ENCODE measurements at places on chromosomes 12 and 14. TPM values are rescaled to one million over a fixed set of nuclear protein-coding genes. Genes with fewer than 3 reads are reported as not detected.

DNA sequence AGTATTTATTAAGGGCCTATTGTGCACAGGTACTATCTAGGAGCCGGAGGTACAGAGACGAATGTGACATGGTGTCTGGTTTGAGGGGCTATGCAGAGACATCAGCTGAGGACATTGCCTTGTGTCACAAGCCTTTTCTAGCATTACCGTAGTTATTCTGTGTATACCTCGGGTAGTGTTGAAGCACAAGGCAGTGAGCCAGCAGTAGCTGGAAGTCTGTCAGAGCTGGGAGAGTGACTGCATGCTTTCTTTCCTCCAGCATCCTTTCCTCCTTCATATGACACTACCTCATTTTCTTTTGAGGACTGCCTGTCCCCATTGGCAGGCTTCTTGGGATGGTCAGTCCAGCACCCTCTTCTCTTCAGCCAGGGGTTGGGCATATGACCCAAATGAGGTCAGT is 77.0 kb downstream of the POLR3B start:
- peaks cover 89% of the 10 kb centered on the region for H3K36me3 ChIP-seq
- no peaks in the 10 kb centered on the region for H3K27me3 ChIP-seq
- no peaks in the 10 kb centered on the region for H3K4me1 ChIP-seq
- DNase-seq = no peak

GRCh38 chr12:104136577-104136976 is 1.4 kb downstream of the NFYB start:
- DNase-seq = no peak
- peaks cover 36% of the 10 kb centered on the region for H3K36me3 ChIP-seq
- peak overlapping the region; percentile 70 for H3K4me3 ChIP-seq
- peak overlapping the region; percentile 89 for H3K27ac ChIP-seq
- peaks cover 14% of the 10 kb centered on the region for H3K4me1 ChIP-seq

DNA sequence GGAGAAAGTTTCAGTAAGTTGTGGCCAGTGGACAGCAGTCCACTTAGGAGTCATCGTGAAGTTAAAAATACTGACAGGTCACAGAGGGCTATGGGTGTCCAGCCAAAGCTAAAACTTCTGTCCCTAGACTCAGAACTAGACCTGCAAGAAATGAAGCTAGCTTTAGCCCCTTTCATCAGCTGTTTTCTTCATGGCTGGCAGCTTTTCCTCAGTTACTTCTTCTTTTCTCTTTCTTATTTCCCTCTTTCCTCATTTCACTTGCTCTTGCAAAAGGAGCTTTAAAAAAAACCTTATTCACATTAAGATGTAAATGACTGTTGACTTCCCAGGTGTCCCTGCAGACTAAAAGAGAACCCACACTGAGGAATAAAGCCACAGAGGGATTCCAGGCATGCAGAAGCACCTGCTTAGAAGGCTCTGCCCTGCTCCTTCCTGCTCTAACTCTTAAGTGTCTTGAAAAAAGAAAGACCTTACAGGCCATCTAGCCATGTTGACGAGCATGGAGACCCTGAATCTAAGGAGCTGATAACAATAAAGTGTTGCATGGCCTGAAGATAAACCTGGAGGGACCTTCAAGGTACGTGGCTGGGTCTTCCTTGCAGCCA is 69.7 kb upstream of the CCND2 start:
- no peaks in the 10 kb centered on the region for H3K36me3 ChIP-seq
- peaks cover 6% of the 10 kb centered on the region for H3K4me1 ChIP-seq
- no peak overlapping the region for H3K4me3 ChIP-seq
- no peak for DNase-seq
- peak overlapping the region; percentile 67 for H3K27ac ChIP-seq
- H3K27me3 ChIP-seq = no peaks in the 10 kb centered on the region

DNA sequence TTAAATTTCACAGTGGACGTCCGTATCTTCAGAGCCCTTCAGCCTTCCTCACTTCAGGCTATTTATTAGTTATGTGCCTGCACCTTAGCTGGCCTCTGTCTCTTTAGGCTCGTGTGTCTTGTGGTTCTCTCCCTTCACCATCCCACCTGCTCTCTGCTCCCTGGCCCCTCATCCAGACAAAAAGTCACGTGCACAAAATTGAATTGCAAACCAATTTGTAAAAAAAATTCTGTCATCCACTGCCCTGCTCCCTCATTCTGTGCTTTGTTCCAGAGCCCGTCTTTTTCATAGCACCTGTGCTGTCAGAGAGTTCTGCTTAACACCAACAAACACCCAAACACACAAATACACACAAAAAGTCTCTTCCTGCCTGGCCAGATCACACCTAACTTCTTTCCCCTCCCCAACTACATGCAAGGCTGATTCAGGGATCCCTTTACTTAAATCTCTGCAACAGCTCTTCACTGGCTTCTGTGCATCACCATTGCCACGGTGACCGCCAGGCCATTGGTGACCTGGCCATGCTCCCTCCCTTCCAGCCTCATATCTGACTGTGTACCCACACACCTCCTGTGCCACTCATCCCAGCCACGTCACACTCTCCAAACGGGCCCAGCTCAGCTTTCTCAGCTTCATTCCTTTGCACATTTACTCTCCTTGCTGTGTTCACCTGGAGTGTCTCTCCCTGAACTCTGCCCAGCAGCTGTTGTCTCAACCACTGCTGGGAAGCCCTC is 205.7 kb downstream of the TTC8 start:
- peaks cover 20% of the 10 kb centered on the region for H3K4me1 ChIP-seq
- peaks cover 27% of the 10 kb centered on the region for H3K27me3 ChIP-seq
- H3K4me3 ChIP-seq = no peak overlapping the region
- H3K27ac ChIP-seq = no peak overlapping the region

DNA sequence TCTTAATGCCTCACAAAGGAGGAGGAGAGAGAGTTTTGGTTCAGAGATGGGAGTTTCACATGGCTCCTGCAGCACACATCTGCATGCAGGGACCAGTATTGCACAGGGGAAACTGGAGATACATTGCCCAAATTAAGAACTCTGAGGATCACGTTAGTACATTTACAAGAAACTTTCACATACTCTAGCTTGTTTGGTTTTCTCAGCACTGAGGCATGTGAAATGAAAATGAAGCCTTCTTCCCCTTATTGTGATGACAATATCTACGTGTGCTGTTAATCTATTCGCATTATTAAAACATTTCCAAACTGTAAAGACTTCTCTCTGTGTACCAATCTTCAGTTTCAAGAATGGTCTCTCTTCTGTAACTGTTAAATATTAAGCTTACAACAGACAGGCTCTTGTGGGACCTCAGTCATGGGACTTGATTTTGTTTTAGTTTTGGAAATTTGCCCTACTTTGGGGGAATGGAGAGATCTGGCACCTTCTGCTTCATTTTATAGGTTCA is 124.7 kb downstream of the DAAM1 start:
- H3K4me1 ChIP-seq = peaks cover 2% of the 10 kb centered on the region
- H3K36me3 ChIP-seq = no peaks in the 10 kb centered on the region
- no peak overlapping the region for H3K4me3 ChIP-seq
- no peaks in the 10 kb centered on the region for H3K27me3 ChIP-seq
- no peak for DNase-seq
- H3K27ac ChIP-seq = no peak overlapping the region

- no peak overlapping the region for H3K27ac ChIP-seq
- no peaks in the 10 kb centered on the region for H3K36me3 ChIP-seq
- no peak for DNase-seq
- H3K27me3 ChIP-seq = no peaks in the 10 kb centered on the region
These were observed 223.8 kb downstream of the VRK1 start for GRCh38 chr14:97021001-97021400.

DNA sequence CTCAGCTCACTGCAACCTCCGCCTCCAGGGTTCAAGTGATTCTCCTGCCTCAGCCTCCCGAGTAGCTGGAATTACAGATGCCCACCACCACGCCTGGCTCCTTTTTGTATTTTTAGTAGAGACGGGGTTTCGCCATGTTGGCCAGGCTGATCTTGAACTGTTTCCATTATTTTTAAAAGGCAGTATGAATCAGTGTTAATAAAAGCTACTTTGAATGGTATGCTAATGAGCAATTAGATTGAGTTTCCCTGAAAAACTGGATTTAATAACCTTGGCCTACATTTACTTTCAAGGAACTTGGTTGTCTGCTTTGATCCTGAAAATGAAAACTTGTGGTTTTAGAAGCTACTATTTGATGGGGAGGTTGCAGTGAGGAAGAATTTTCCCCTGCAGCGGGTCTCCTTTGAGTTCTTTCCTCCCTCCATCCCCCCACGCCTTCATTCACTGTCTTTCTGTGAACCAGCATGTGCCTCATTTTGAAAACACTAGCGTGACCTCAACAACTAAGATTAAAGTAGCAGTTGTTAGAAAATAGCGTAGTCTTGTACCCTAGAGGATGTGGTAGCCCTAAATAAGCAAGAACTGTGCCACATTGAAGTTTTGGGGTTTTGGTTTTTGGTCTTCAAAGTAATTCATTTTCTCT is 17.8 kb upstream of the RPS6KA5 start:
- no peaks in the 10 kb centered on the region for H3K36me3 ChIP-seq
- no peaks in the 10 kb centered on the region for H3K27me3 ChIP-seq
- H3K4me1 ChIP-seq = peaks cover 26% of the 10 kb centered on the region
- H3K27ac ChIP-seq = no peak overlapping the region
- no peak overlapping the region for H3K4me3 ChIP-seq

DNA sequence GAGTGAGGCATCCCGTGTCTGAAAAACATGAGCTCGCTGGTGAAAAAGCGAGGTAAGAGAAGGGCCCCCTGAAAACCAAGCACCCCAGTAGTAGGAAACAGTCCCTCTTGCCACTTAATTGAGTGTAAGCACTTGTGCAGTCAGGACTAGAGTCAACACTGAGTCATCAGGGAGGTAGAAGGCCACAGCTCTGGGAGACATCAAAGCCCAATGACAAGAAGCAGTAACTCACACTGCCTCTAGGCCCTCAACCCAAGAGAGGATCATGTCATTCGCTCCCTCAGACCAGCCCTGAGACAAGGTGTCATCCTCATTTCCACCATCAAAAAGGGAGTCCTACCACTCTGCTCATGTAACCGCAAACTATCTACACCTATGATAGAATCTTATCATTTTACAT is 17.8 kb downstream of the POMT2 start:
- DNase-seq = no peak
- H3K27ac ChIP-seq = no peak overlapping the region
- peaks cover 14% of the 10 kb centered on the region for H3K4me1 ChIP-seq
- H3K27me3 ChIP-seq = no peaks in the 10 kb centered on the region
- peaks cover 13% of the 10 kb centered on the region for H3K36me3 ChIP-seq

GRCh38 chr14:100440758-100441203 is 117.6 kb downstream of the SLC25A47 start:
- no peaks in the 10 kb centered on the region for H3K27me3 ChIP-seq
- DNase-seq = no peak
- H3K4me3 ChIP-seq = no peak overlapping the region
- H3K4me1 ChIP-seq = peaks cover 12% of the 10 kb centered on the region
- H3K36me3 ChIP-seq = no peaks in the 10 kb centered on the region

- H3K4me1 ChIP-seq = no peaks in the 10 kb centered on the region
- H3K4me3 ChIP-seq = no peak overlapping the region
- no peaks in the 10 kb centered on the region for H3K36me3 ChIP-seq
- DNase-seq = no peak
- H3K27ac ChIP-seq = no peak overlapping the region
These were observed 339.5 kb downstream of the DPF3 start for GRCh38 chr14:72554401-72554800.

- H3K36me3 ChIP-seq = no peaks in the 10 kb centered on the region
- H3K27me3 ChIP-seq = no peaks in the 10 kb centered on the region
- no peaks in the 10 kb centered on the region for H3K4me1 ChIP-seq
These were observed 239.1 kb downstream of the ALX1 start for GRCh38 chr12:85519163-85519562.

DNA sequence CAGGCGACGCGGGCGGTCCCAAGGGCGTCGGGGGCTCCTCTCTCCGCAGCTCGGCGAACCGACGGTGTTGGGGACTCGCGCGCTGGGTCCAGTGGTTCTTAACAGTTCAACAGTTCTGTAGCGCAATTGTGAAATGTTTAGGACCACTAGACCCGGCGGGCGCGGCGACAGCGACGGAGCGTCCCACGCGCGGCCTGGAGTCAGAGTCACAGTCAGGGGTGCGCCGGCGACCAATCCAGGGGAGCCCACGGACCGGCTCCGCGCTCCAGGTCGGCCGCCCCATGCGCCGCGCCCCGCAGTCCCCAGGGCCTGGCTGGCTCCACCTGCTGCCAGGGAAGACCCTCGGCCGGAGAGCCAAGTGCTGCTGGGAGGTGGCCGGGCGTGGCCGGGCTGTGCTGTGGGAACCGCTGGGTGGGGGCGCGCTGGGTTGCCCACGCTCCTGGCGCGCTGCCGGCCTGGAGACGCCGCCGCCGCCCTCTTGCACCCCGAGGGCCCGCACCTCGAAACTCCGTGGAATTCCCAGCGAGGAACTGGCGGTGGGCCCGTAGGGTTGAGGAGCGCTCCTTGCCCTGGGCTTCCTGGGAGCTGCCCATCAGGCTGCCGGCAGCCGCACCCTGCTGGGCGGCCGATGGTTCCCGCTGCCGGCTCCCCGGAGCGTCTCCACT is 20.9 kb upstream of the KIF26A start:
- DNase-seq = peak; percentile 63
- H3K36me3 ChIP-seq = no peaks in the 10 kb centered on the region
- H3K27ac ChIP-seq = no peak overlapping the region
- H3K4me1 ChIP-seq = peaks cover 22% of the 10 kb centered on the region

- H3K36me3 ChIP-seq = no peaks in the 10 kb centered on the region
- H3K27ac ChIP-seq = no peak overlapping the region
- peaks cover 44% of the 10 kb centered on the region for H3K4me1 ChIP-seq
- no peaks in the 10 kb centered on the region for H3K27me3 ChIP-seq
These were observed 37.2 kb downstream of the BEGAIN start for GRCh38 chr14:100549834-100550625.

- no peaks in the 10 kb centered on the region for H3K36me3 ChIP-seq
- DNase-seq = no peak
- H3K4me1 ChIP-seq = peaks cover 5% of the 10 kb centered on the region
- no peak overlapping the region for H3K4me3 ChIP-seq
- no peaks in the 10 kb centered on the region for H3K27me3 ChIP-seq
- peak overlapping the region; percentile 62 for H3K27ac ChIP-seq
These were observed 16.9 kb upstream of the STON2 start for GRCh38 chr14:81416981-81417380.

Gene KRT71
- total RNA-seq = not detected

Gene RAN
- 128 TPM for total RNA-seq

Gene ISM2
- not detected for total RNA-seq

Gene CISTR
- total RNA-seq = not detected

Gene HOTAIR
- not detected for total RNA-seq

Gene TPH2
- not detected for total RNA-seq

Gene KRT82
- not detected for total RNA-seq

Gene OTOGL
- 0.23 TPM for total RNA-seq

Gene ADCY6
- total RNA-seq = 13.7 TPM

Gene ARHGEF25
- 10.4 TPM for total RNA-seq

Gene ZBTB42
- total RNA-seq = 7.9 TPM

Gene IPO8
- total RNA-seq = 49.8 TPM

Gene LRRC9
- not detected for total RNA-seq
